Stimulated activated naive CD4-positive, alpha-beta T cell treated with Interleukin-2 at 50 U/mL for 16 hours (primary cell): ENCODE measurements at places on chromosomes 3 and 15.

- DNase-seq: no peak
Observed at GRCh38 chr15:60004009-60004845, at the start of gene FOXB1. Gene FOXB1 (plus strand): TSS chr15:60004311. CDS start chr15:60004964, 653 bp downstream.

DNA sequence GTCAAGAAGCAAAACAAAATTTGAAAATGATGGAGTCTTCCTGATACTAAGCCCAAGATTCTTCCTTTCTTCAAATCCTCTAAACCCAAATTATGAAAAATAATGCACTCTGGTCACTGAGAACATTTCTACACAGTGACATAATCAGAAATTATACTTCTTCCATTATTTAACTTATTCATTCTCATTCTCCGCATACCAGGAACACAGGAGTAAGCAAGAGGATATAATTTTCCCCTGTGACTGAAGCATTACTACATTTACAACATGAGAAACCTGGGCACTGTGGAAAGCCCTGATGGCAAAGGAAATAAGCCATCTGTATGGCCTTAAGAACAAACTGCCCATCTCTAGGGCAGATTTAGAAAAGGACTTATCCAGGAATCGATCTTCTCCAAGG lies 47.0 kb downstream of the EXD1 start:
- DNase-seq: no peak

- no peak for DNase-seq
Observed at GRCh38 chr3:147418808-147419701, 9.9 kb downstream of the ZIC1 start.

DNA sequence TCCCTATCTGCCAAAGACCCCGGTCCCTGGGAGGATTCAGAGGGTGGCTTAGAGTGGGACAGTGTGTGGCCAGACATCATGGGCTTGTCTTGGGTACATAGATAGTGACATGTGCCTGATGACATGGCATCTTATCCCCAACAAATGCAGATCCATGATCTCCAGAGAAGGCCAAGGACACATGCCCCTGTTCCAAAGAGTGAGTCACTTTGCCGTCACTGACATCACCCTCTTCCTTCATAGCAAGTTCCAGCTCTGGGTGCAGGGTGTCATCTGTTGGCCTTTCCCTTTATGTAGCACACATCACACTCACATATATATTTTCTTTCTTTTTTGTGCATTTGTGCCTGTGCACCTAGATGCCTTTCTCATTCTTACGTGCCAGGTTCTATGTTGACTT lies 350.5 kb downstream of the LRTM1 start:
- DNase-seq: no peak

GRCh38 chr3:4584456-4585249 lies 91.5 kb downstream of the ITPR1 start:
- DNase-seq: no peak

DNA sequence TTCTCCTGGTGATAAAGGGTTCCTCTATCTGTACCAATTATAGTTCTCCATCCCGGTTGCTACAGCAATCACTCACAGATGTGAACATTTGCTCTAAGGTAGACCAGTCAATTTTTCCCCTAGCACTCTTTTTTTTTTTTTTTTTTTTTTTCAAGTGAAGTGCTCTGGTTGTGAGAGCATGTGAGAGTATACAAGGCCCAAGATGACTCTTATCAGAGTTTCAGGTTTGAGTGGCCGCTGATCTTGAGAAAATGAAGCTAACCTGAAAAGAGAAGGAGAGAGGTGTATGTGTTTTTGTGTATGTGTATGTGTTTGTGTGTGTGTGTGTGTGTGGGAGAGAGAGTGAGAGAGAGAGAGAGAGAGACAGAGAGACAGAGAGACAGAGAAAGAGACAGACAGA lies 44.4 kb upstream of the OTOL1 start:
- DNase-seq: no peak

GRCh38 chr3:143380449-143380848 lies 260.9 kb downstream of the CHST2 start:
- no peak for DNase-seq

- DNase-seq: no peak
Observed at GRCh38 chr3:172515130-172515918, 7.9 kb downstream of the TNFSF10 start.

GRCh38 chr15:43095708-43096347 lies 10.0 kb downstream of the UBR1 start:
- DNase-seq: no peak

DNA sequence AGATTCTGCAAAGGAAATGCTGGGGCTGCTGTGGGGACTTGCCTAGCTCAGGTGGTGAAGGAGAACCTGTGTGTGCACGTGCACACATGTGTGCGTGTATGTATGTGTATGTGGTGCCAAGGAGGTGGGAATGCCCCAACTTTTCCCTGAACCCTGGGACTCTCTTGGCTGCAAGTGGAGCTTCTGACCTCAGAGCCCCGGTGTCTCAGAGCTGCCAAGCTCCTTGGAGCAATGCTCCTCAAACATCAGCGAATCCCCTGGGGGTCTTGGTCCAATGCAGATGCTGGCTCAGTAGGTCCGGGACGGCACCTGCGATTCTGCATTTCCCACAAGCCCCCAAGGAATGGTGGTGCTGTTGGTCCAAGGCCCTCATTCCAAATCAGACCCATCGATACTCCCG lies 5.8 kb upstream of the SLC6A20 start:
- no peak for DNase-seq

- DNase-seq: no peak
Observed at GRCh38 chr3:169668957-169669741, 5.6 kb upstream of the MECOM start.

GRCh38 chr15:98266295-98266694 lies 305.8 kb downstream of the ARRDC4 start:
- DNase-seq: no peak

GRCh38 chr3:178350763-178351162 lies 185.5 kb upstream of the KCNMB2 start:
- no peak for DNase-seq

DNA sequence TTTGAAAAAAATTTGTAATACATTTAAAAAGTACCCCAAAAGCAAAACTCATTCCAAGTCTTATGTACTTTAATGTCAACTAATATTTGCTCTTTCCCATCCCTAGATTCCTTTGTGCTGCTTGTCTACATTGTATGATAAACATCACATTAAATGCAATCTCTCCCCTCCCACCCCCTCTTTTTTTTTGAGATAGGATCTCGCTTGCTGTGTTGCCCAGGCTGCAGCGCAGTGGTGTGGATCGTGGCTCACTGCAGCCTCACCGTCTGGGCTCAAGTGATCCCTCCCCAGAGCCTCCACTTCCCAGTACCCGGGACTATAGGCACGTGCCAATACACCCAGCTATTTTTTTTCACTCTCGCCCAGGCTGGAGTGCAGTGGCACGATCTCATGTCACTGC lies 12.6 kb downstream of the MAP2K1 start:
- no peak for DNase-seq
